ENCODE measurements at places on chromosomes 13 and 19. TPM values are rescaled to one million over a fixed set of nuclear protein-coding genes. Genes with fewer than 3 reads are reported as not detected.

The LSR gene
- total RNA-seq: 5.1 TPM

DNA sequence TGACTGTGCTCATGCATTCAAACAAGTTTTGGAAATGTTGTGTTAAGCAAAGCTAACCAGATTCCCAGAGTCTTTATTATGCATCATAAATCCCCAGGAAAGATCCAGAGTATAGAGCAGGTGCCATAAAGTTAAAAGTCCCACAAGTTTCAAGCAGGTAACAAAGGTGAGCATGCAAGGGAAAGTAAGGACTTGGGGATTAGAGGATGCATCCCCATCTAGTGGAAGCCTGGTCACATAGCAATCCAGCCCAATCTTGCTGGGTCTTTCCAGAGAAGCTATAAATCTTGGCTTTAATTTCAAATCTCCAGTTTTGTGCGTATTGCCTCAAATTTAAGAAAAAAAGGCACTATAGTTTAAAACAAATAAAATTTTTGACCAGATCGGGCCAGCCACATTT lies 72.7 kb downstream of the ZNF254 start:
- no peak overlapping the region for H3K27ac ChIP-seq
- H3K36me3 ChIP-seq: no peaks in the 10 kb centered on the region

DNA sequence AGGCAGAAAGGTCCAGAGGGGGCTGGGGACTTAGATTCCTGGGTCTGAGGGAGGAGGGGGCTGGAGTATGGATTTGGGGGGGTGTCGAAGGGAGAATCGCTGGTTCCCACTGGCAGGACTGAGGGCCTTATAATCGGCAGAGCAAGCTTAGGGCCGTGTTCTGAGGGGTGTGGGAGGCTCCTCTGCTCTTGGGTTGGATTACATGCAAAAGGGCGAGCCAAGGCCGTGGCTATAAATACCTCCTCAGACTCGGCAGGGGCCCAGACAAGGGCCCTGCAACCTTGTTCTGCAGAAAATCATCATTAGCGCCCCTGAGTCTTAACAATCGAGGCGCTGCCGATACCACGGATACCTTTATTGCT lies 707 bp upstream of the MAMSTR start:
- H3K27ac ChIP-seq: peak overlapping the region; percentile 75
- H3K4me1 ChIP-seq: peaks cover 96% of the 10 kb centered on the region
- no peaks in the 10 kb centered on the region for H3K36me3 ChIP-seq
- H3K27me3 ChIP-seq: no peaks in the 10 kb centered on the region
- no peak for DNase-seq
- H3K4me3 ChIP-seq: no peak overlapping the region

DNA sequence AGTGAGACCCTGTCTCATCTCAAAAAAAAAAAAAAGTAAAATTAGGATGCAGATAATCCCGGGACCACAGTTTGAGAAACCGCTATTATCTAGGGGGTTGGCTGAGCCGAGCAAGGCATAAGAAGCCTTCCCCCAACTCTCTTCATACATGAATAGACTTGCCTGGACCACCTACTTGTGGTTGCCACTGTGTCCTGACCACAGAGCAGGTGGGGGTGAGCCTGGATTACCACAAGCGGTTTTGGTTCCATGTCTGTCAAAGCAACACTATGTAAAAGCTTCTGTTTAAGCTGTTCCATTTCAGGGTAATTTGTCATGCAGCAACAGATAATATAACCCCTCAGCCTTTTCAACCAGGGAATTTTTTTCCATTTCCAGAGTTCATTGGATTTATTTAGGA lies 3.3 kb upstream of the NAPA start:
- H3K4me3 ChIP-seq: no peak overlapping the region
- no peak overlapping the region for H3K27ac ChIP-seq
- H3K27me3 ChIP-seq: peaks cover 9% of the 10 kb centered on the region

The POSTN gene
- 18.1 TPM for total RNA-seq

The PPM1N gene
- total RNA-seq: 0.32 TPM

The RFPL4AL1 gene
- total RNA-seq: not detected

DNA sequence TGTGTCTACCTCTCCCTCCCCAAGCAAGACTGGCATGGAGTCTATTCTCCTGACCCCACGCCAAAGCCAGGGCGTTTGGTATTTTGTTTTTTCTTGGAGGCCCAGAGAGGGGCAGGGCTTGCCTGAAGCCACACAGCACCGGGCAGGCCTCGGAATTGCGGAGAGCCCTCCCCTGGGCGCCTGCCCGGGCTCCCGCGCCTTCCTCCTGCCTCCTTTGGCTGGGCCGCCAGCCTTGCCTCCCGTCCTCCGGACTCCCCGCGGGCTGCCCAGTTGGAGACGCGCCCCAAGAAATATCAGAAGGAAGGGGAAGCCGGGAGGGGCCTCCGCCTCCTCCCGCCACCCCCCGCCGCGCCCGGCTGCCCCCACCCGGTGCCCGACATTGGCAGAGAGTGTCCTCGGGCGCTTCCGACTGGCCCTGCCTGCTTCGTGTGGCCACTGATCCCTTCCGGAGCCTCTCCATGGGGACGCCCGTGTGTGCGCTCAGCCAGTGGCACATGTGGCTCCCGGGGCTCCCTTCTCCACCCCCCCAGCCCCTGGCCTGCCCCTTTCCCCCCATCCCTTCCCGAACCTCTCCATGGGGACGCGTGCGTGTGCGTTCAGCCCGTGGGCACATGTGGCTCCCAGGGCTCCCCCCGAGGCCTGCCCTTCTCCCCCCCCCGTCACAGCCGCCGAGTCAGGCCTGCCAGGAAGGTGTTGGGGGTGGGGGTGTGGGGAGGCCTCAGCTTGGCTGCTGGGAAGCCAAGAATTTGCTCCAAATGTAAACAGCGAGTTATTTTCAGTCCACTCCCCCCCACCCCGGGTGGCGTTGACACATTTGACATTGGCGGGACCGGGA lies 37.3 kb downstream of the NFIC start:
- H3K4me1 ChIP-seq: peaks cover 92% of the 10 kb centered on the region
- peak; percentile 90 for DNase-seq
- peak overlapping the region; percentile 100 for H3K27ac ChIP-seq
- H3K4me3 ChIP-seq: peak overlapping the region; percentile 11
